ENCODE measurements at places on chromosomes 3 and 15. TPM values are rescaled to one million over a fixed set of nuclear protein-coding genes. Genes with fewer than 3 reads are reported as not detected.

Gene IL5RA
- total RNA-seq: not detected

Gene RAB43
- 10.7 TPM for total RNA-seq

Gene PIGX
- 47.7 TPM for total RNA-seq

DNA sequence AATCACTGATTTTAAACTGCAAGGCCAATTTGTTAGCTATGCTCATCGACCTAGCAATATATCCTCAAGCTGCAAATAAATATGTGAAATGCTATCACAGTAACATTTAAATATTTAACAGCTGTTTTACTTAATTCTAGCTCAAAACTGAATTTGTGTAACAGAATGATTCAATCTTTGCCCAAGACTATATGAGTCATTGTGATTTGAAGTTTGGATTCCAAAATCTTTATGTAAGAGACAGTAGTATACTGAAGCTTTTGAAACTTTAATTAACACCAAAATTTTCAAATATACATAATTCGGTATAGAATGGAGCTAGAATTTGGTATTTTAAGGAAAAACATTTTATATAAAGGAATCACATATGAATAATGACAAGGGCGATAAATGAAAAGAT, 603.0 kb upstream of the ROBO2 start:
- DNase-seq: no peak

GRCh38 chr15:47299846-47300434, 417.4 kb upstream of the SEMA6D start:
- DNase-seq: no peak

DNA sequence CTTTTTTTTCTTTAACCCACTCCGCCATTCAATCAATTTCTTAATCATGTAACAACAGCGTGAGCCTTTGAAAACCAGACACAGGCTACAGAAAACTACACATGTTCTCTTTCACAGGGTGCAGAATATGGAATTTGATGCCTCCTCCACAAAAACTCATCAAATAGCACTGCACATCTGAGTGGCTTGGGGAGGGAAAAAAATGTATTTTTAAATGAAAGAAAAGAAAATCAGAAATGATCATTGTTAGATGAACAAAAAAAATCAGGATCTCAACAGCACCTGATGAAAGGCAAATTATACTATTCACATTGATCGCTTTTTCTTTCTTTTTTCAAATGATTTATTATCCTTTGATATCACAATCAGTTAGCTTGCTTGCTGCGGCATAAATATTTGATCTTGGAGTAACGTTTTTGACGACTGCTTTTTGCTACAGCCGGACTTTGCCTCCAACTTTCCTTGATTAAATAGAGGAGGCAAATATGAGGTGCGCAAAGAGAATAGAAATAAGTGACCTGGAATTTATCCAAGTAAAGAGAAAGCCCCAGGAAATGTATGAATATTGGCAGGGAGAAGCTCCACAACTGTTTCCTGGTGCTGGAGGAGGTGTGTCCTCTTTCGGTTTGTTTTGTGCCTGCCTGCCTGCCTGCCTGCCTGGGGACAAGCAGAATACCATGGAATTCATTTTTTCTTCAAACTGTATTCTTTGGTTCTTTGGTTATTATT, 63.1 kb downstream of the EDEM1 start:
- peak; percentile 5 for DNase-seq
